ENCODE measurements at places on chromosomes 1 and 21.
A peak's percentile ranks its signal among the peaks of the same experiment; 100 is the strongest.

GRCh38 chr1:2316451-2316961 is 74.8 kb downstream of the MORN1 start:
- DNase-seq, result no peak

DNA sequence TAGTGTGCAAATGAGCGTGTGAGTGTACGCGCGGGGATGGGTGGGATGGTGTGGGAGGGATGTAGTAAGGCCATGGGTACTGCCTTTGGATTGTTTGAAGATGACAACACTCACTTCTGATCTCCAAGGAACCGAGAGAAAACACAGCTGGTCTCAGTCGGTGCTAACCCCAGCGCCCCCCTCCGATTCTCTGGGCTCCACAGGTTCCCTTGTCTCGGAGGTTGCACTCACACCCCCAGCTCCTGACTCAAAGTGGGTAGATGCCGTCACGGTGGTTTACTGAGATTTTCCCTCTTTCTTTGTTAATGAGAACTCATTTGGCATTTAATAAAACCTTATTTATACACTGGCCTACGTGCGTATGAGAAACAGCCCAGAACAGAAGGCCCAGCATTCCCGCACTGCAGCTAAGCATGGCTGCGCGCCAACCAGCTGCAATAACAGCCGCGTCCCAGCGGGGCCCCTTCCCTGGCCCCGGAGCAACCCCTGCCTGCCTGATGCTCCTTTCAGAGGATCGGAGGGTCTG is 25.8 kb downstream of the ABCA4 start:
- DNase-seq, result peak; percentile 81

GRCh38 chr1:26044414-26044813 is 1.5 kb downstream of the SLC30A2 start:
- DNase-seq, result no peak

DNA sequence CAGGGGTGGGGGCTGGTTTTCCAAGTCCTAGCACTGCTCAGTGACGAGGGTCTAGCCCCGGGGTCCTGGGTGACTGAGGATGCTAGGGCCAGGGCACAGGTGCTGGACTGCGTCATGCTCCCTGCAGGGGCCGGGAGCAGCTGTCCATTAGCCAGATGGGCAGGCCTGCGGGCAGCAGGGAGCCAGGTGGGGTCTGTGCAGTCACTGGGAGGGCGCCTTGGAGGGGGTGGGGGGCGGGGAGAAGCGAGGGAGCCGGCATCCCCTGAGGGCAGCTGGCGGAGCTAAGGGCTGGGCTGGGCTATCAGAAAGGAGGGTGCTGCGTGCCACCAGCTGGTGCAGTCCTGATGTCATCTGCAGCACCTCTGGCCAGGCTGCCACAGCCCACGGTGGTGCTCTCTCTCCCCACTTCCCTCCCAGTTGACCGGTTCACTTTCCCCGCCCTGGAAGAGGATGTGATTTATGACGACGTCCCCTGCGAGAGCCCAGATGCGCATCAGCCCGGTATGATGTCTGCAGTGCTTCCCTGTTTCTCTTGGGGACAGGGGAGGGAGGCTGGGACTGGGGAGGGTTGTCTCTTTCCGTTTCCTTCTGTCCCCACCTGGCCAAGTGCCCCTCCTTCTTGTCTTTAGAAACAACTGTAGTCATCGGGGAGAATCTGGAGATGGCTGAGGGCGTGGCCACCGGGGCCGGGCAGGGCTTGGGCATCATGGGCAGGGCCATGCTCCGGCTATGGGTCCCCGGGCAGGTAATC is 63.8 kb downstream of the ARHGEF10L start:
- DNase-seq, result no peak

DNA sequence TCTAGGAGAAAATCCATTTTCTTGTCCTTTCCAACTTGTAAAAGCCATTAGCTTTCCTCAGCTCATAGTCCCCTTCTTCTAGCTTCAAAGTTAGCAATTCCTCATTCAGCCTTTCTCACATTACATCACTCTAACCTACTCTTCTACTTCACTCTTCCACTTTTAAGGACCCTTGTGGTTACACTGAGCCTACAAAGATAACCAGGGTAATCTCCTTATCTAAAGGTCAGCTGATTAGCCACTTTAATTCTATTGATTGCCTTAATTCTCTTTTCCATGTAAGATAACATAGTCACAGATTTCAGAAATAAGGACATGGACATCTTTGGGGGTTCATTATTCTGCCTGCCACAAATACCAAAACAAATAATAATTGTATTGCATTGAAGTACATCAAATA is 8.5 kb upstream of the SPATA6 start:
- no peak for DNase-seq

GRCh38 chr1:61979729-61980128 is 214.9 kb upstream of the L1TD1 start:
- DNase-seq, result no peak

DNA sequence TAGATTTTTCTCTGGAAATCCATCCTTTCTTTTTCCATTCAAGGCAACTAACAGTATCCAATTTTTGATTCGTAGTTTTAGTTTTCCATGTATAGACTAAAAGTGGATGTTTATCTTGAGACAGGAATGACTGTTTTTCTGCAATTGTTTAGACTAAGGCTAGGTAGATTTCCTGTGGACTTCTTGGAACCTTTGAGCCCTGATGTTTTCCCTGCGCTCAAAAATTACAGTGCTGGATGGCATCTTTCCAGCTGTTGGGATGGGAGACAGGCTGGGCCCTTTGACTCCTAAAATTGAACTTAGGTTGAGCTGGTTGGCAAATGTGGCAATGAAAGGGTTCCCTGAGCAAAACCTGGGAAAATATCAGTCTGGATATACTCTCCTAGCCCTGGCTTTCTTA is 180.4 kb downstream of the DHRS3 start:
- DNase-seq, result no peak

All from brain (organoid and tissue), 16 donors.